ENCODE measurements at places on chromosomes 12 and 14.
A peak's percentile ranks its signal among the peaks of the same experiment; 100 is the strongest.

DNA sequence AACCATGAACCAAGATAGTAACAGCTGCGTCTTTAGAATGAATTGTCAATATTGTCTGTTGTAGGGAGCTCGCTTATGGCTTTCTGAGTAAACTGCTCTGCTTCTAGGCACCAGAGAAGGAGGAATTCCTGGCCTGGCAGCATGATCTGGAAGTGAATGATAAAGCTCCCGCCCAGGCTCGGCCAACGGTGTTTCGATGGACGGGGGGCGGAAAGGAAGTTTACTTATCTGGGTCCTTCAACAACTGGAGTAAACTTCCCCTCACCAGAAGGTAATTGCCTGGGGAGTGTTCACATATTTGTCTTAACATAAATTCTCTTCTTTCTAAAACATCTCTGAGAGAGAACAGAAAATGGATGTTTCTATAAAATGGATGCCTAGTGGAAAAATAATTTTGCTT is 4.3 kb downstream of the PRKAB1 start:
- no peak for ATAC-seq

GRCh38 chr14:96511146-96511545 is 9.0 kb downstream of the PAPOLA start:
- no peak for ATAC-seq

DNA sequence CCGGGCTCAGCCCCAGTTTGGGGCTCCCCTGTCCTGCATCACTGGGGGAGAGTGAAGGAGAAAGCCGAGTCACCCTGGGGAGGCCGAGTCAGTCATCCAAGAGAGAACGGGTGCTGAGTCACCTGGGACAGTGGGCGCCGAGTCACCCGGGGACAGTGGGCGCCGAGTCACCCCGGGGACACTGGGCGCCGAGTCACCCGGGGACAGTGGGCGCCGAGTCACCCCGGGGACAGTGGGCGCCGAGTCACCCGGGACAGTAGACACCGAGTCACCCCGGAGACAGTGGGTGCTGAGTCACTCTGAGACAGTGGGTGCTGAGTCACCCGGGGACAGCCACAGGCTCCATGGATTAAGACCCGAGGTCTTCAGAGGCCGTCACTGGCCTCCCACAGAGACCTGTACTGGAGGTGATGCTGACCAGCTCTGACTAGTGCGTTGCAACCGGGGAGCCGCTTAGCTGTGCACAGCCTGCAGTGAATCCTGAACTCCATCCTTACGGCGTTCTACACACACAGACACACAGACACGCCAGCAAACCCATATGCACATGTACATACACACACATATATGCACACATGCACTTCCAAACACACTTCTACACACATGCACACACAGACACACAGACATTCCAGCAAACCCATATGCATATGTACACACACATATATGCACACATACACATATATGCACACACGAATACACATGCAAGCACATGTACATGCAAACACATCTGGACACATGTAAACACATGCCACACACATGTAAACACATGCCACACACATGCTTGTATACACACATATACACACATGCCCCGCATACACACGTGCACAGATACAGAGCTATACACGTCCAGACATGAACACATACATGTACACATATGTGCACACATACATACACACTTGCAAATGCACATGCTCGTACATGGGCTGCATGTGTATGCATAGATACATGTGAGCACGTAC is 64.9 kb upstream of the GALNT9 start:
- no peak for ATAC-seq

DNA sequence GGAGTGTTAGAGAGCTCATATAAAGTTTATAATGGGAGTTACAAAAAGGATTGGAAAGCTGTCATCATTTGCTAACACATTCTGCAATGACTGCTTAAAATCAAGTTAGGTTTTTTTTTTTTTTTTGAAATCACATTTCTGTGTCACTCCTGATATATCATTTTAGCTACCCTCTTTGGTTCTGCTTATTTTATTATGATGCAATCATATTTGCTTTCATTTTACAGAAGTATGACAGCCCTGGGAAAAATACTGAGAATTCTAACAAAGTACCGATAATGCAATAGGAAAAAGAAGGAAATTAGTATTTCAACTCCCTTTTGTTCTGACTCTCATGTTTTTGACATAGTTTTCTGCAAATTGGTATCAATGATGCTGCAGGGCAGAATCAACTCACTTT is 71.6 kb upstream of the MDGA2 start:
- no peak for ATAC-seq

DNA sequence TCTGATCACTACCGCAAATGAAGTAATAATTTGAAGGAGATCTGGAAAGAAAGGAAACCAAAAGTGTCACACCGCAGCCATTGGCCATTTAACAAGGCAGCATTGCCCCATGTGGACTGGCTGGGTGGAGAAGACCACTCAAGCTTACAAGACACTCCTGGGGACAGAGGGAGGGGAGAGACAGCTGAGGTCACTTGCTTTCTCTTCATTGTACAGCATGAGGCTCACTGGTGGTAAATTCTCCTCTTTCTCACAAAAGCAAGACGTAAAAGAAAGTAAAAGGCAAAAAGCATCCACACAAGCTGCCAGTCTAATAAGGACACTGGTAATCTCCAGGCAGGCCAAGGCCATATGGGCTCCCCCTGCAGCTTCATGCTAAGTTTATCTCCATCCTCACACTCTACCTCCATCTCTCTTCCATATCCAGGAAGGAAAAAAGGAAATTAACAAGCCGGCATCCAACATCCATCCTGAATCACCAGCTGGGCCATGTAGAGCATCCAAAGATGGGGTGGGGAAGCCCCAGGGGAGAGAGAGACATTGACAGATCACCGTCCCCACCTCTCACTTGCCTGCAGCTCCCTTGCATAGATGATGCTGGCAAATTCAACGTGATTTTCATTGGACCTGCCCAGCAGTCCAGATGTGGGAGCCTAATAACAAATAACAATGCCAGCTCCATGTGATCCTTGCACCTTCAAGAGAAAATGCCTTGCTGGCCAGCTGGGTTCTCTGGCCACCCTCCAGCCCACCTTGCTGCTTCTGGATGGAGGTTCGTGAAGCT is 100.6 kb downstream of the DPF3 start:
- no peak for ATAC-seq

- no peak for ATAC-seq
These were observed 21.9 kb downstream of the HIP1R start for GRCh38 chr12:122856999-122857671.

DNA sequence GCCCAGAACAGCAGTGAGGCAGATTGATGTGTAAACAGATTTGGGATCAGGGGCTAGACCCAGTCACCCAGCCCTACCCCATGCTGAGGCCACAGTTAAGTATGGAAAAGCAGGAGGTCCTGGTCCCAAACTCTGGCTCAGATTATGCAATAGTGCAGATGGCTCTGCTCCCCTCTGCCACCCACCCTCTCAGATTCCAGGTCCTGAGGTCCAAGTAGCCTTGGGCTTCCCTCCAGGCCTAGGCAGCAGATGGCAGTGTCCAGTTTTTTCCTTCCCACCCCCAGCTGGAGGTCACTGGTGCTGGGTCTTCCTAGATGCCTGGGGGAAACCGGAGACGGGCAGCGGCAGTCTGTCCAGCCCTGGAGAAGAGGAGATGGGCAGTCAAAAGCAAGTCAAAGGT is 2.8 kb upstream of the DHH start:
- ATAC-seq: no peak

DNA sequence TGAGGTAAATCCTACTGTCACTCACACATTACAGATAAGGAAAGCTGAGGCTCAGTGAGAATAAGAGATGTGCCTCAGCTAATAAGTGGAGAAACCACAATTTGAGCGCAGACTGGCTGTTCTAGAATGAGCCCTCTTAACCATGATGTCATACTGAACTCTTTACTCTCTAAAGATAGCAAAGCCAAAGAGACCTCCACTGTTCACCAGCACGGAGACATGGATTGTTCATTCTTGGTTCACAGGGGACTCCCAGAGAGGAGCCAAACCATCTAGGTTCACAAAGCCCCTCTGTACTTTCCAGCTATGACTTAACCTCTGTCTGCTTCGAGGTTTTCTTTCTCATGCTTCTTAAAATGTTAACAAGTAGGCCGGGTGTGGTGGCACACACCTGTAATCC is 32.7 kb upstream of the YARS2 start:
- ATAC-seq: no peak

GRCh38 chr12:40502322-40502721 is 189.9 kb upstream of the CNTN1 start:
- ATAC-seq: no peak

DNA sequence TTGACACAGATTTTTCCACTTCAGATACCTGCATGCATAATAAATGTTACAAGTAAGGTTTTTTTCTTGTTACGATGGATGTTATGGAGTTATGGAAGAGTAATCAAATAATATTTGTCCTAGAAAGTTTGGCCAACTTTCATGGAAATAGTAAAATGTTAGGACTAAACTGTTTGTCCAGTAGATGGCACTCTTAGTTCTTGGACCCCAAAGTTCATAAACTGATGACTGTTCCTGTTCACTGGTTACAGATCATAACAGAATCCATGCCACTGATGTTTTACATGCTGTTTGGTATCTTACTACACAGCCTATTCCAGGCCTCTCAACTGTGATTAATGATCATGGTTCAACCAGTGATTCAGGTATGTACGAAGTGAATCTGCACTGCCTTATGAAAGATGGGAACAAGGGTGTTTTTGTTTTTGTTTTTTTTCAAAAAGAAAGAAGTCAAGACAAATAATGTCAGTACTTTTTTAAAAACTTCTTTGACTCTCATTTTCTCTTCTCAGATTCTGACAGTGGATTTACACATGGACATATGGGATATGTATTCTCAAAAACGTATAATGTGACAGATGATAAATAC is 48.8 kb upstream of the SLCO1C1 start:
- peak; percentile 31 for ATAC-seq

DNA sequence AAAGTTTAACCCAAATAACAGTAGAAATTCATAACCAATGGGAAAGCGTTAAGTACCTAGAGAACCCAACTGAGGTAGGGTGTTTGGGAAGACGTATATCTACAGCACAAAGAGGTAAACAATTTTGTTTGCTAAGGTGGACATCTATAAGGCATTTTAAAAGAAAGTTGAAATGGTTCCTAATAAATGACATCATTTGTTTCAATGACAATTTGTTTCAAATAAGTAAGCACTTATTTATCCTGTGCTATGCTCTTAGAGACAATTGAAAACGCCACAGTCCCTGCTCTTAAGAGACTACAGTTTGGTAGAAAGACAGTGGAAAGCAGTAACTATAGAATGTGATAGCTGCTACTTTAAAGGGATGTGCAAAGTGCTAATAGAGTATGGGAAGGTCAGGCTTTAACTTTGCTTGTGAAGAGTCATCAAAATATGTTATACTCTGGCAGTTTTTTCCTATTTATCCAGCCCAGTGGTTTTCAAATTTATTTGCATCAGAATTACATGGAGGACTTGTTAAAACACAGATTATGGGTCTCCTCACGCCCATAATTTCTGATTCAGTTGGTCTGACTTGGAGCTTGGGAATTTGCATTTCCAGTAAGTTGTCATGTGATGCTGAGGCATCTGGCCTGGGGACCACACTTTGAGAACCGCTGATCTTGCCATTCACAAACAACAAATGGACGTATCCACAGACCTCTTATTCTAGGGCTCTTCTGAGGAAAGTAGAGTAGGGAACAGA is 19.6 kb upstream of the SMCO2 start:
- ATAC-seq: no peak
